Fibroblast of skin of back (primary cell): ENCODE measurements at places on chromosomes 2 and 18.

DNA sequence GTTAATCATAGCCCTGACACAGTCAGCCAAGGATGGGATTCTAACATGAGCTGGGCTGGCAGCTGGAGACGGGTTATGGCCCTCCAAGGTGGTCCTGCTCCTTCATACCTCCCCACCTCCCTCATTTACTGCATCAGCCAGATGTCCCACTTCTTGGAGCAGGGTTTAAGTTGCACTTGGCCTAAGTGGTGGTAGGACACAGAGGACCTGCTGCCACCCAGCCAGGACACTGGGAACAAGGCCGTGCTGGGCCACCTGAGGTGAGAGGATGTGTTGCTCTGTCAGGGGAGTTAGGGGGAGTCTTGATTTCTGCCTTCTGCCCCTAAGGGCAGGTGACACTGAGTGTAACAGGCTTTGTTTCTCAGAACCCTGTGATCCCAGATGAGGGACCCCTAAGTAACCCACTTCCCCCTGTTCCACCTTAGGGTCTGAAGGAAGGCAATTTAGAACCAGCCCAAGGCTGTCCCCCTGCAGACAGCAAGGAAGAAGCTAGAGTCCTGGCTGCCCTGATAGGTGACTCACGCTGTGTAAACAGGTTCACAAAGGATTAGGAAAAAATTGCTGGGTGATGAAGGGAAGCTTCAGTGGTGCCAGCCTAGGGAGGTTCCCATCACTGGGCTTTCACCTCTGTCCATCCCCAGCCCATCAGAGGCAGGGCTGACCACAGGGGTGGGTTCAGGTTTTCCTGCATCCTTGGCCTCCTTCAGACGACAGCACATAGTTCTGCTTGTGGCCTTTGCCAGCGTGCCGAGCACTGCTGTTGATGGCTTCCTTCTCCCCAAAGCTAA is 114.3 kb upstream of the MCFD2 start:
- peak; percentile 72 for DNase-seq

GRCh38 chr2:156700681-156701080 is 264.5 kb downstream of the GPD2 start:
- no peak for DNase-seq

- peak; percentile 54 for DNase-seq
Observed at GRCh38 chr2:98909317-98910211, 26.5 kb downstream of the CRACDL start.

GRCh38 chr18:51236225-51236624 is 38.7 kb upstream of the MEX3C start:
- DNase-seq: peak; percentile 80

GRCh38 chr2:110752871-110753270 is 20.5 kb downstream of the ACOXL start:
- DNase-seq: no peak

- no peak for DNase-seq
Observed at GRCh38 chr2:120513776-120514357, 167.9 kb downstream of the INHBB start.

DNA sequence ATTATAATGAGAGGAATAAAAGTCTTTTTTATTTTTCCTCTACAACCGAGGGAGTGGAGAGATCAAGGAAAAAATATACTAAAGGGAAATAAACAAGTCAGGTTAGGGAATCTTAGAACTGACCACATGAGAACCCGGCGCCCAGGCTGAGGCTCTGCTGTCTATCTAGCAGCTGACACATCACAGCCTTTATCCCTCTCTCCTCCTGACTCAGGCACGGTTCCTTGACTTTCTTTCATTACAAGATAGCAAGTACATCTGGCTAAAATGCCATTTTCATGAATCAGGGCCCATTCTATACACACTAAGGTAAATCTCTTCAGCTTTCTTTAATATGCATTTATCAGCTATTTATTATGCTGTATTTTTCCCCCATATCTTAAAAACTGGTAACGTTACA is 296.0 kb downstream of the TMX3 start:
- no peak for DNase-seq

- DNase-seq: no peak
Observed at GRCh38 chr2:20001361-20001863, 11.1 kb downstream of the MATN3 start.

DNA sequence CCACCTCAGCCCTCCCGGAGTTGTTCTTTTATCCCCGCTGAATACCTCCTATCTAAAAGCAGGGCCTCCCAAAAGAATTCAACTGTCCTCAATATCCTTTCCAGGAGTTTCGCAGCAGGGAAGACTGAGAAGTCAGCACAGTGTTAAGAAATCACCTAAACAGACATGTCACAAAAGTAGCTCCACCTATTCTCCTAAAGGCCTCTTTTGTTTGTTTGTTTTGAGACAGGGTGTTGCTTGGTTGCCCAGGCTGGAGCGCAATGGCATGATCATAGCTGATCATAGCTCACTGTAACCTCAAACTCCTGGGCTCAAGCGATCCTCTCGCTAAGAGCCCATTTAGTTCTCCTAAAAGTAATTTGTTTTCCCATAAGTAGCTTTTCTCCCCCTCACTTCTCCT is 53.8 kb downstream of the TEX44 start:
- DNase-seq: no peak

GRCh38 chr2:7430869-7431641 is 513.8 kb downstream of the RNF144A start:
- no peak for DNase-seq

GRCh38 chr2:152648336-152648735 is 68.9 kb downstream of the PRPF40A start:
- DNase-seq: peak; percentile 7

DNA sequence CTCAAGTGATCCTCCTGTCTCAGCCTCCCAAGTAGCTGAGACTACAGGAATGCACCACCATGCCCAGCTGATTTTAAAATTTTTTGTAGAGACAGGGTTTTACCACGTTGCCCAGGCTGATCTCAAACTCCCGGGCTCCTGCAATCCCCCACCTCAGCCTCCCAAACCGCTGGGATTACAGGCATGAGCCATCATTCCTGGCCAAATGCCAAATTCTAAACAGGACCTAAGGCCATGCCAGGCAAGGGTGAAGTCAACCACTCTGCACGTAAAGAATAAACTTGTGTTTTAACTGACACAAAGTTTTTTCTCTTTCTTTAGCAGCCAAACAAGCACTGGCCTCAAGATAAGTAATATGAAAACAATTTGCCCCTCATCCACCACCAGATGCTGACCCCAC is 37.4 kb upstream of the SATB2 start:
- peak; percentile 11 for DNase-seq

- DNase-seq: no peak
Observed at GRCh38 chr2:600542-601386, 76.4 kb downstream of the TMEM18 start.

DNA sequence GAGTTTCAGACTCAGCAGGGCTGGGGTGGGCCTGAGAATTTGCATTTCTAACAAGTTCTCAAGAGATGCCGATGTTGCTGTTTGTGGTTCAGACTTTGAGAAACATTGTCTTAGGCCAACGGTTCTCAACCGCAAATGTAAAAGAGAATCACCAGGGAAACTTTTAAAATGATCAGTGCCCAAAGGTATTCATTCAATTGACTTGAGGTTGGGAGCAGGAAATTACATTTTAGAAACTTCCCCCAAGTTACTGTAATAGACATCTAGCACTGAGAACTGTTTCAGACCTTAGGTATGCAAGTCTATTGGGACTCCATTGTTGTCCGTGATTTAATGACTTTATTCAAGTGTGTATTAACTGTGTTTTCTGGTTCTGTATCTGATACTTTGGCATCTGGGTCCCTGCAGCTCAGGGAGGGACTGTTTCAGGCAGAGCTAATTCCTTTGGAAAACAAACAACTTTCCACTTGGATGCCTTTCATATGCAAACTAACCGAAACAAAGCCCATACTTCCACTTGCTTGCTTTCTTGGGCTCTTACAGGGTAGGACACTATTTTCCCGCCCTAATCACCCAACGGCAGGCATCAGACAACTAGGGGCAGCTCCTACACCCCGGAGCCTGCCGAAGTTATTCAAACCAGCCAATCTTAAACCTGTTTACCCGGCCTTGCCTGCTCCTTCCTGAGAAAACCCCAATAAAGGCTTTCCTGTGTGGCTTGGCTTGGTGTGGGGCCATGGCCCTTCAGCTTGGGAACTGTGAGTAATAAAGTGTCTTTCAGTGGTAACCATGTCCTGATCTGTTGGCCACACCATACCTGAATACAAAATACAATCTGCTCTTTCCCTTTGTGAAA is 97.6 kb downstream of the POLE4 start:
- DNase-seq: peak; percentile 80

DNA sequence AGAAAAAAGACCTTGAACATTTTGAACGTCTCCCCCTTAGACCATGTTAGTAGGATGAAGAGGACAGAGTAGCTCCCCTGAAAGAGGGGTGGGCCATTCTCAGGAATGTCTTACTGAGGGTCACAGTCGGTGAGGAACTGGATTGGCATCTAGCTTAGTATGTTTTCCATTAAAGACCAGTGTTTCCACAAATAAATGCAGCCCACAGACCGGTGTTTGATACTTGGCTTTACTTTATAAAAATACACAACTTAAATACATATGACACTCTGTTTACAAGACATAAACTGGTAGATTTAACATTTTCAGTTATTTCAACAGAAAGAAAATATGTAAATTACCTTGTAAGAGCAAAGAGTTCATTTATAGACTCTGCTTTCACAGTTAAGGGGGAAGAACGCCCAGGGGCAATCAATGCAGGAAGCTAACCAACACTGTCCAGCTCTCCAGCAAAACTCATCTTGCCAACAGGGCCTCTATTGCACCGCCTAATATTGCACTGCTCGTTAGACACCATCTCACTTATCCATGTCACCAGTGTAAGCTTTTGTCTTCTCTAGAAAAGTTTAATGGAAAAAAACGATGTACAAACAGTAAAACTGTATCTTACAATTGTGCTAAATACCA is 23.5 kb upstream of the ADCY3 start:
- DNase-seq: no peak

- no peak for DNase-seq
Observed at GRCh38 chr18:43022874-43023273, 92.6 kb downstream of the RIT2 start.

DNA sequence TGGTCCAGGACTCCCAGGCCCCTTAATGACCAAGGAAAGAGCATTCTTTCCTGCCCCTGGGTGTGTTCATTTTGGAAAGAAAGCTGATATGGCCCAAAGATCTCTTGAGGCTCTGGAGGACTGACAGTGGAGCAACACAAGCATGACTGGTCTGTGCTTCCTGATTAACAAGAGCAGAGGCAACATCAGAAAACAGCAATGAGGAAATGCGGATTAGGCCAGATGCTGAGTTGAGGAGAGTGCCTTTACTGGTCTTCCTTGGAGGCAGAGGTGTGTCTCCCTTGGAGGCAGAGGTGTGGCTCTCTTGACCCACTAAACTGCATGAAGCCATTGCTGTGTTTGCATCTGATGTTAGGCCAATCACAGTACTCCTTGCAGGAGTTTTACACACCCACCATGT is 19.9 kb downstream of the IL36B start:
- no peak for DNase-seq

- no peak for DNase-seq
Observed at GRCh38 chr2:222105046-222105445, 193.8 kb downstream of the PAX3 start.

- DNase-seq: no peak
Observed at GRCh38 chr18:47815486-47816270, 114.8 kb downstream of the SMAD2 start.

- DNase-seq: peak; percentile 77
Observed at GRCh38 chr2:201358684-201359083, 1.5 kb upstream of the FLACC1 start.

- no peak for DNase-seq
Observed at GRCh38 chr2:175688243-175688642, 313.8 kb downstream of the LNPK start.

- DNase-seq: no peak
Observed at GRCh38 chr2:207770602-207771404, 1.1 kb upstream of the FZD5 start.

- peak; percentile 92 for DNase-seq
Observed at GRCh38 chr2:236972491-236973342, 113.0 kb upstream of the COPS8 start.

DNA sequence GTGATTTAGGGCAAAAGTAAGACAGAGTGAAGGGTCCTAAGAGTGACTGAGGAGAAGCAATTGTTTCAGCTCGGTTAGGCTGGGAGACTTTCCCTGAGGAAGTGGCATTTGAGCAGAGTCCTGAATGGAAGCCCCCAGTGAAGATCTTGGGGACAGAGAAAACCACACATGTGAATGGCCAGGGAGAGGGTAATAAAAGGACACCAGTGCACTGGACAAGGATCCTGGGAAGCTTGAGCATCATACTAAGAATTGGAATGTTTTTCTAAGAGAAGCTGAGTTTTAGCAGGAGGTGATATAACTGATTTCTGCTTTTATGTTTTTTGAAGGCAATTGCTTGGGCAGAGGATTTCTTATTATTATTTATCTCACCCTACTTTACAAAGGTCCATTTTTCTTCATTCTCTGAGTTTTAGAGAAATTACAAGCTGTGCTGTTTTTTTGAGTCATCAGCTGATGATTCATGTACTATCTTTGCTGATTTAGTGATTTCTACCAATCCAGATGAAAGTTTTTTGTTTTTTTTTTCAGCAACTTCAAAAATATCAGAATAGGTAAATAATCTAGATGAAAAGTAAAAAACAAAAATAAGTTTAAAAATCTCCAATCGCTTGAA is 43.5 kb downstream of the MFSD6 start:
- peak; percentile 34 for DNase-seq

- DNase-seq: no peak
Observed at GRCh38 chr2:217766356-217766755, 236.4 kb downstream of the TNS1 start.
